ENCODE measurements at places on chromosomes 2 and 18. TPM values are rescaled to one million over a fixed set of nuclear protein-coding genes. Genes with fewer than 3 reads are reported as not detected.

Gene CHAC2
- total RNA-seq: 3.6 TPM

Gene C2orf81
- 2.1 TPM for total RNA-seq

Gene ERFE
- total RNA-seq: 1.4 TPM

Gene WDR7
- total RNA-seq: 14.3 TPM

Gene DYNAP
- not detected for total RNA-seq

Gene DLX2
- total RNA-seq: 2.2 TPM

Gene RPL37A
- total RNA-seq: 2,566 TPM

Gene SLC11A1
- total RNA-seq: not detected

Gene KIF3C
- 38.7 TPM for total RNA-seq

Gene DTNA
- total RNA-seq: 32.9 TPM

Gene YES1
- total RNA-seq: 68.2 TPM

Gene NEU2
- not detected for total RNA-seq

Gene EVX2
- not detected for total RNA-seq

Gene ITGB1BP1
- total RNA-seq: 126 TPM

Gene C2orf92
- total RNA-seq: 8.5 TPM

Gene TMEM182
- total RNA-seq: 5.8 TPM

Gene EIF2AK2
- 149 TPM for total RNA-seq

Gene SYT4
- total RNA-seq: not detected

Gene POTEC
- not detected for total RNA-seq

Gene ACVR1C
- 0.62 TPM for total RNA-seq

Gene HOXD8
- not detected for total RNA-seq

Gene DAPL1
- total RNA-seq: not detected

Gene SNORC
- total RNA-seq: 3.1 TPM

Gene CMPK2
- 38.6 TPM for total RNA-seq

Gene CPLX4
- total RNA-seq: not detected

Gene EIPR1
- 26.3 TPM for total RNA-seq

Gene CDH2
- total RNA-seq: 326 TPM

Gene FBXO41
- total RNA-seq: 10.9 TPM

Gene MPP4
- 2.9 TPM for total RNA-seq

Gene PRSS56
- total RNA-seq: not detected

Gene OBSL1
- total RNA-seq: 88.1 TPM

Gene SOX11
- total RNA-seq: 19.2 TPM

Gene GFPT1
- 137 TPM for total RNA-seq

Gene KCNIP3
- total RNA-seq: 1.5 TPM

Gene ANKRD30B
- total RNA-seq: not detected

Gene STARD6
- not detected for total RNA-seq

Gene MARS2
- total RNA-seq: 8.6 TPM

Gene XDH
- 2.2 TPM for total RNA-seq

Gene POMC
- total RNA-seq: not detected

Gene TGIF1
- 128 TPM for total RNA-seq

Gene C1QL2
- 0.20 TPM for total RNA-seq

Gene KCTD1
- 27.0 TPM for total RNA-seq

Gene PPP1R1C
- 1.2 TPM for total RNA-seq

Gene GPAT2
- total RNA-seq: not detected

Gene KANSL3
- total RNA-seq: 26.7 TPM

Gene BMP10
- not detected for total RNA-seq

Gene NTSR2
- not detected for total RNA-seq

Gene GMPPA
- 55.3 TPM for total RNA-seq

All from astrocyte (in vitro differentiated cells and primary cell).